ENCODE measurements at places on chromosomes 4 and X.

GRCh38 chr4:153096344-153096743 lies 107.9 kb upstream of the TRIM2 start:
- no peak for DNase-seq

DNA sequence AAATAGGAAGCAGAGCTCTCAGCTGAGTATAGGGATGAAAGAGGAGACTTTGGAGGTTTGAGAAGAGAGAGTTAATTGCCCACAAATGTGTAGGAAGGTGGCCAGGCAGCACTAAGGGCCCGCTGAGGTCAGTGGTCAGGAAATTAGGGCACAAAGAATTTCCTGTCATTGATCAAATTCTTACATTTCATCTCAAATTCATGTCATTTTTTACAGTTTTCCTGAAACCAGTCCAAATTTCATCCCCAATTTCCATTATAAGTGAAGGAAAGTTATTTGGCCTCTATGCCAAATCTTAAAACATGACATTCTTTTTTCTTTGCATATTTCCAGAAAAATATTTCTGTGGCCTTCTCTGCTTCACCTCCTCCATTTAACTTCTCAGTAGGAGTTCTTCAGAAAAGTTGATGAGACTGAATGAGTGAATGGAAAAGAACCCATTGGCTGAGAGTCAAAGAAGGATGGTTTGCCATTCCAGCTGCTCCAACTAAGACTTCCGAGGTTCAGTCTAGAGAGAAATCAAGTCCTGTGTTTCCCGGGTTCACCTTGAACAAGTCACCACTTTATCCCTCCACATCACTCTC lies 68.7 kb upstream of the SPRY1 start:
- DNase-seq: no peak

- DNase-seq: no peak
Measured at GRCh38 chr4:84569009-84569408, 13.9 kb upstream of the CDS1 start.

DNA sequence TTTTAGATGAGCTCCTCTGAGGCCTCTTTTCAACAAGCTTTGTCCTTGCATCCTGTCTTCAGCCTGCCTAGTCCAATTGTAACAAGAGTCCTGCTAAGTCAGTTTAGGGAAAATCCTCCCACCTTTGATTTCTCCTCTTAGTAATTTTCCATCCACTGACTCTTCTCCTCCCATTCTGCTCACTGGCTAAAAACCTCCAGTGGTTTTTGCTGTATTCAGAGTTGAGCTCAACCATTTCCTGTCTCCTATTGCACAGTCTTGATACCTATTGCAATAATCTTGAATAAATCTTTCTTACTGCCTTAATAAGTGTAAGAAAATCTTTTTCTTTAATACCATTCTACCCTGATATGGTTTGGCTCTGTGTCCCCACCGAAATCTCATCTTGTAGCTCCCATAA lies 117.8 kb upstream of the ENPP6 start:
- no peak for DNase-seq

GRCh38 chr4:2596611-2597010 lies 60.2 kb downstream of the FAM193A start:
- DNase-seq: no peak

- DNase-seq: no peak
Measured at GRCh38 chr4:55256787-55257186, 89.3 kb upstream of the SRD5A3 start.

GRCh38 chrX:150564838-150565237 lies 3.6 kb upstream of the MTM1 start:
- DNase-seq: no peak

DNA sequence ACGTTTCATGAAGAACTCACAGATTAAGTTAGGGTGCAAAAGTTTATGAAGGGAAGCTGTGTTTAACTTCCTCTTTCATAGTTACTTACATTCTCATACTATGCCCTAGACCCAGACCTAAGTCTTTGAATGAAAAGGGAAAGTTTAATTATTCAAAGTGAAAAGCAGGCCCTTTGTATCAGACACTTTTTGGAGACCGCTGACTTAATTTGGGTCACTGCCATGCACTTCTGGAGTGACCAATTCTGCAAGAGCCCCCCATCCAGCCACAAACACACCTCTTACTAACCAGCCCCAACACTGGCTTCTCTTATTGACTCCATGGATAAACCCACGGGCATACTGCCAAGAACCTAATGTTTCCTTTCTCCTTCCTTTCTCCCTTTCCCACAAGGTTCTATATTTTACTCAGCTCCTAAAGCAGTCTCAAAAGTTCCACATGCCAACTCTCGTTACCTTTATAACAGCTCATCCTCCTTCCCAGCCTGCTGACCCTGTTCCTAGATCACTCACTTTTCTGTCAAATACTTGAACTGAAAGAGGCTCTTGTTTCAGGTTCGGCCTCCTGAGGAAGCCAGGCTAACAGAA lies 34.5 kb downstream of the ABCE1 start:
- DNase-seq: no peak

GRCh38 chr4:16785793-16786527 lies 112.5 kb downstream of the LDB2 start:
- no peak for DNase-seq

GRCh38 chr4:148056879-148057278 lies 325.0 kb downstream of the ARHGAP10 start:
- peak; percentile 15 for DNase-seq

DNA sequence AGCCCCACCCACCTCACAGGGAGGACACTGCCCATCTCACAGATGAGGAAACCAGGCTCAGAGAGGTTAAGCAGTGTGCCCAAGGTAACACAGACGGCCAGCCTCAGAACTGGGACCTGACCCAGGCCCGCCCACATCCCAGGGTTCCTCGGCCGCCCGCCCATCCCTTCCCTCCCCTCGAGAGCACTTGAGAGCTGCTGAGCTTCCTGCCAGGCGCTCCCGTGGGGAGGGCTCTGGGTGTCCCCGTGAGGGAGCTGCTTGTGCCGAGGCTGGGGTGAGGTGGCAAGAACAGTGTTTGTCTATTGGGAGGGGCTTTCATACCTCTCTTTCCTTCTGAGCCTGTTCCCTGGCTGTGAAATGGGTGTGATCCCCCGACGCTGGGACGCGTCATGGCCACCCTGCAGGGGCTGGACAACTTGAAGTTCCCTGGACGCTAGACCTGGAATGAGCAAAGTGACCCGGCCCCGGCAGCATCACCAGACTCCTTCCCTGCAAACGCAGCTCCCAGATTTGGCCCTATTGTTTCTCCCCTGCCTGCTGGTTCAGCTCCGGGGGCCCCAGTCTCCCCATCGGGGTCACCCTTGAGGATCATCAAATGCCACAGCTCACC lies 204.9 kb downstream of the AFAP1 start:
- no peak for DNase-seq

- no peak for DNase-seq
Measured at GRCh38 chr4:169800541-169800940, 42.8 kb upstream of the HPF1 start.

Measured in HS-5 (cell line).